Stimulated activated CD4-positive, alpha-beta T cell treated with anti-CD3 and anti-CD28 coated beads, Interleukin-15, amount 100 ng/mL, for 1 hour (primary cell): ENCODE measurements at places on chromosomes 4 and X.

DNA sequence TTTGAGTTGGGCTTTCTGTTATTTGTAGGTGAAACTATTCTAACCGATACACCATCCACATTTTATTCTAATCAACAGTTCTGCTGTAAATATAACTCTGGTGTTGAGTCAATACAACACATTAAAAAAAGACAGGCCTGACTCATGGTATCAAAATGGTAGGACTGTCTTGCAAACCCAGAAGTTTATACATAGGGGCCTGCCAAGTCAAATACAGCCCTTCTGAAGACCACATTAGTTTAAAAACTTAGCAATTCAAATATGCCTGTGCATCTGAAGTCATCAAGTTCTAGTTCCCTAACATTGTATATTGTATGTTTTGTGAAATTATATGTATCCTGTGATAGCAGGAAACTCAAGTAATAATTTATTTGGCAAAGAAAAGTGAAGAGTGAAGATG, 24.4 kb upstream of the PDE5A start:
- DNase-seq: no peak

- no peak for DNase-seq
These were observed 45.5 kb downstream of the FHIP1A start for GRCh38 chr4:151454513-151454912.

DNA sequence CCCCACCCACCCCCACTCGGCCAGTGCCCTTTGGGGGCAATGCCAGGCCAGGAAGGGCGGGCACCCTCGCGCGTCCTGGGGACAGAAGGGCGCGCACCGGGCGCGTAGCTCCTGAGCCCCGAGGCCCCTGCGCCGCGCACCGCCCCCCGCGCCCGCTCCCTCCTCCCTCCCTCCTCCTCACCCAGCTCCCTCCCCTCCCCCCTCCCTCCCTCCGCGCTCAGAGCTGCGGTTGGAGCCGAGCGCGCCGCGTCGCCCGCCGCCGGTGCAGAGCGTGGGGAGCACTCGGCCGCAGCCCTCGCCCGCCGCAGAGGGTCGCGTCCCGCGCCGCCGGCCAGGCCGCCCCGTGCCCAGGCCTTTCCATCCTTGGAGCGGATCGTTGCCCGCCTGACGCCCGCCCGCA, at the start of gene ATP2B3:
Gene ATP2B3, plus strand, starts transcription at position 220 of the 400 bp plus-strand sequence. CDS start 18,606 bp downstream, outside the sequence.
- no peak for DNase-seq

GRCh38 chr4:107548211-107548905, 171.7 kb downstream of the PAPSS1 start:
- no peak for DNase-seq

- DNase-seq: no peak
These were observed 3.3 kb upstream of the HAUS3 start for GRCh38 chr4:2245057-2245786.

DNA sequence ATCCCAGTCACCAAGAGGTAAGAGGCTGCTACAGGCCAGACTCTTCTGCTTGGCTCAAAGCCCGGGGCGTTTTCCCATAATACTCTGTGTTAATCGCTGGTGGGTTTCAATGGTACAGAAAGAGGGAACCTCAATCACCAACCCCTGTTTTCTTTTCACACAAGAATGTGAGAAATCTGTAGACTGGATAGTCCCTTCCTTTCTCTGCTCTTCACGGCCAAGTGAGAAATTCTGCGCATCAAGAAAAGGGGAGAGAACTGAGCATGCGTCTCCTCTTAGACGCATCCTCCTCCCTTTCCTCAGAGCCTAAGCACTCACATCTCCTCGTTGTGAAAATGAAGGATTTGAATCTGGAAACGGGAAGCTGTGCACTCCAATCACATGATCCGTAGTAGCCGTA, 64.7 kb downstream of the CLNK start:
- DNase-seq: no peak

- no peak for DNase-seq
These were observed 1.4 kb upstream of the ATP2B3 start for GRCh38 chrX:153516073-153516472.

DNA sequence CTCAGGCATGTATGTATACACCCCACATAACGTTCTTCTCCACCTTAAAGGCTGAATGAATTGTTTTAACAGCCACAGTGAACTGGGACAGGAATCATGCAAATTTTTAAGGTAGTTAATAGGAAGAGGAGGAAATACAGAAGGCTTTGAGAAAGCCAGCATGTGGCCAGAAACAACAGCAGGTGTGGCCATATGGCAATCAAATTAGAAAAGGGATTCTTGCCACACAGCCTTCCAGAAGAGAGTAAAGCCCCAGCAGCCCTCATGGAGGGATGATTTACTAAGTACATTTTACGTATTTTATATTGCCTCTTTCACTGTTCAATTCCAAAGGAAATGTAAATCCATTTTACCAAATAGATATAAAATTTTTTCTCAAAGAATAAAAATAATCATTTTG, 792.2 kb downstream of the ADGRL3 start:
- no peak for DNase-seq

GRCh38 chr4:174358410-174358809, 74.7 kb downstream of the CEP44 start:
- no peak for DNase-seq

DNA sequence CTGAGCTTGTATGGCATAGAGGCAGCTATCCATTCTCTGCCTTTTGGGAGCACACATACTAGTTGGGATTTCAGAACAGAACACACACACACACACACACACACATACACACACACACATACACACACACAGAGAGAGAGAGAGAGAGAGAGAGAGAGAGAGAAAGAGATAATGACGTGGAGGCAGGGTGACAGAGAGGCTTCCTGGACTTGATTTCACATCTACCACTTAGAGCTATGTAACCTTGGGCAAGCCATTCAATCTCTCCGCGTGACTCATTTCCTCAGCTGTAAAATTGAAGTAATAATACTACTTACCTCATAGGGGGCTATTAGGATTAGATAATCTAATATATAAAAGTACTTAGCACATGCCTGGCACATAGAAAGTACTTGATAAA, 12.3 kb upstream of the GRIA3 start:
- no peak for DNase-seq

DNA sequence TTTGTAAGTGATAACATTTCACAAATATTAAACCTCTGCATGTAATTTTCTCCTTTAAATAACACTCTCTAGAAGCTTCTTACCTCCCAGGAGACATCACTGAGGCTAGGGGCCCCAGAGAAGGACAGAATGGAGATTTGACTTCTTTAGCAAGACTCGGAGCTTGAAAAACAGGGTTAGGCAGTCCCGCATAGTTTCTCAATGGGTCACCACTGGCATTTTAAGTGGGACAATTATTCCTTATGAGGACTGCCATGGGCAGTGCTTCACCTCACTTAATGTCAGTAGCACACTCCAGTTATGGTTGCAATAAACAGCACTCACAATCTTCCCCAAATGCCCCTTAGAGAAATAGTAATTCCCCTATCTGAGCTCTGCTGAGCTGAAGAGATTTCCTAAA, 66.7 kb upstream of the NOCT start:
- DNase-seq: no peak

DNA sequence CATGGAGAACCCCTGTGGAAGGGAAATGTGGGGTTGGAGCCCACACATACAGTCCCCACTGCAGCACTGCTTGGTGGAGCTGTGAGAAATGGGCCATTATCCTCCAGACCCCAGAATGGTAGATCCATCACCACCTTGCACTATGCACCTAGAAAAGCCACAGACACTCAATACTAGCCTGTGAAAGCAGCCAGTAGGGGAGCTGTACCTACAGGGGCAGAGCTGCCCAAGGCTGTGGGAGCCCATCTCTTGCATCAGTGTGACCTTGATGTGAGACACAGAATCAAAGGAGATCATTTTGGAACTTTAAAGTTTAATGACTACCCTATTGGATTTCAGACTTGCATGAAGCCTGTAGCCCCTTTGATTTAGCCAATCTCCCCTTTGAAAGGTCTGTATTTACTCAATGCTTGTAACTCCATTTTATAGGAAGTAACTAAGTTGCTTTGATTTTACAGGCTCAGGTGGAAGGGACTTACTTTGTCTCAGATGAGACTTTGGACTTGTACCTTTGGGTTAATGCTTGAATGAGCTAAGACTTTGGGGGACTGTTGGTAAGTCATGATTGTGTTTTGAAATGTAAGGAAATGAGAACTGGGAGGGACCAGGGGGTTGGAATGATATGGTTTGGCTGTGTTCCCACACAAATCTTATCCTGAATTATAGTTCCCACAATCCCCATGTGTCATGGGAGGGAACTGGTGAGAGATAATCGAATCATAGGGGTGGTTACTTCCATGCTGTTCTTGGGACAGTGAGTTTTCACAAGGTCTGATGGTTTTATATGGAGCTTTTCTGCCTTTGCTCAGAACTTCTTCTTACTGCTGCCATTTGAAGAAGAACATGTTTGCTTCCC, 352.6 kb downstream of the INPP4B start:
- DNase-seq: no peak

GRCh38 chr4:183355405-183355804, 33.2 kb upstream of the CLDN24 start:
- DNase-seq: no peak

DNA sequence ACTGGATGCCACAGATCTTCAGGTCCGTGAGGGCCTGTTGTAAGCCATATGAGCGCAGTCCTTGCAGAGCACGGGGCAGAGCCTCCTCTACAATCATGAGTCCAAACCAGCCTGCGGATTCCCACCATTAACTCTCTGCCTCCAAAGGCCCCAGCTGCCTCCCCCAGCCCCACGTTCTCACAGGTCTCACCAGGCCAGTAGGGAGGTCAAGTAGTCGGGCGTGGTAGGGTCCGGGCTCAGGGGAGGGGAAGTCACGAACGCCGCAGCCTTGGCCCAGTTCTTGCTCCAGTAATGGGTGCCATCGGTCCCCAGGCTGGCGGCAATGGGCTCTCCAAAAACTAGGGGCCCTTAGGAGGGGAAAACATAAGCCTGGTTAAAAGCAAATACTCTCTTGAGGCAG, 53.6 kb downstream of the CRMP1 start:
- DNase-seq: no peak

DNA sequence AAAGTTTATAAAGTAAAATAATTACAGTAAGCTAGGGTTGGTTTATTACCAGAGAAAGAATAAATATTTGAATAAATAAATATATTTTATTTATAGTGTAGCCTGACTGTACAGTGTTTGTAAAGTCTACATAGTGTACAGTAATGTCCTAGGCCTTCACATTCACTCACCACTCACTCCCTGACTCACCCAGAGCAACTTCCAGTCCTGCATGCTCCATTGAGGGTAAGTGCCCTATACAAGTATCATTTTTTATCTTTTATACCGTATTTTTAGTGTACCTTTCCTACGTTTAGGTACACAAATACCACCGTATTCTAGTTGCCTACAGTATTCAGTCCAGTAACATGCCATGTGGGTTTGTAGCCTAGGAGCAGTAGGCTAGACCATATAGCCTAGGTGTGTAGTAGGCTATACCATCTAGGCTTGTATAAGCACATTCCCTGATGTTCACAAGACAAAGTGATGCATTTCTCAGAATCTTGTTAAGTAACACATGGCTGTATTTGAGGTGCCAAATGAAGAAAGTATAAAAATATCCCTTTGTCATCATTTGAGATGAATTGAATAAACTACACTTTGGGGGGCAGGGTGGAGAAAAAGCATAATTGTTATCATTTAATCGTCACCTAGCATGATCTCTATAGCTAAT, 14.7 kb upstream of the KLHL8 start:
- DNase-seq: no peak

GRCh38 chr4:84964995-84965552, 1.4 kb downstream of the WDFY3 start:
- DNase-seq: no peak

GRCh38 chrX:38365954-38366353, 13.6 kb downstream of the OTC start:
- no peak for DNase-seq

- no peak for DNase-seq
These were observed 1.4 kb upstream of the RHOH start for GRCh38 chr4:40195182-40196177.

DNA sequence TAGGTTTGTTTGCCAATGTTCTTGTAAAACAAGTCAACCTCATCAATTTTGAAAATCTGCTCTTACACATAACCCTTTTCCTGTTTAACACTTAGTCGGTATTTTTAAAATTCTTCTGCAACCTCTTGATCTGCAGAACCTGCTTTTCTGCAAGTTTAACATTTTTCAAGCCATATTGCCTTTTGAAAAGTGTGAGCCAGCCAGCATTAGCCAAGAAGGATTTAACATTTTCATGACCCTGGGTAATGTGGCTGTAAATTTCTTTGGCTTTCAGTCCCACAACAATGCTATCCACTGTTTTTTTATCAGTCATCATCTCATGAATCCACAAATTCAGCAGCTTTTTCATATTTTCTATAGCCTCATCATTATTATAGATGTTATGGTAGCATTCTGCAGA, 956.5 kb downstream of the FAT4 start:
- DNase-seq: no peak

- DNase-seq: no peak
These were observed 37.2 kb upstream of the CD38 start for GRCh38 chr4:15740764-15741404.

GRCh38 chr4:148573296-148573695, 131.1 kb upstream of the NR3C2 start:
- no peak for DNase-seq

GRCh38 chr4:32544846-32545245, 1824.7 kb downstream of the PCDH7 start:
- no peak for DNase-seq

DNA sequence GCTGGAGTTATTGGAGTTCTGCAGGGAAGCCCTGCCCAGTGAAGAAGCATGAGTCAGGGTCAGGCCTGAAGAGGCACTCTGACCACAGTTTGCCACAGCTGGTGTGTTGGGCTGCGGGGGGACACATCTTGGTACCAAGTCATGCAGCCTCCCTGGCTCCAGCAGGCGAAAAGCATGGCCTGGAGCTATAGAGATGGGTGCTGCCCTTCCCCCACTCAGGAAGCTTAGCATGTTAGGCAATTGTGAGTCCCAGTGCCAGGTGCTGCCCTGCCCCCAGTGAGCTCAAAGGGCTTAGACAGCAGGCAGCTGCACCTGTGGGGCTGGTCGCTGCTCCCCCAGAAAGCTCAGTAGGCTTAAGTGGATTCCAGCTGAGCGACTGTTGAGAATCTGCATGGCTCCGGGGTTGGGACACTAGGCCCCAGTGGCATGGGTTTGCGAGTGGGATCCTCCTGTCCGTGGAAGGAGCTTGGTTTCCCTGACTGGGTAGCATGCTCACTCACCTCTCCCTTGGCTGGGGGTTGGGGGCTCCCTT, 755.5 kb downstream of the GLUD2 start:
- DNase-seq: no peak

- no peak for DNase-seq
These were observed 2.6 kb upstream of the ADH5 start for GRCh38 chr4:99091216-99091575.

DNA sequence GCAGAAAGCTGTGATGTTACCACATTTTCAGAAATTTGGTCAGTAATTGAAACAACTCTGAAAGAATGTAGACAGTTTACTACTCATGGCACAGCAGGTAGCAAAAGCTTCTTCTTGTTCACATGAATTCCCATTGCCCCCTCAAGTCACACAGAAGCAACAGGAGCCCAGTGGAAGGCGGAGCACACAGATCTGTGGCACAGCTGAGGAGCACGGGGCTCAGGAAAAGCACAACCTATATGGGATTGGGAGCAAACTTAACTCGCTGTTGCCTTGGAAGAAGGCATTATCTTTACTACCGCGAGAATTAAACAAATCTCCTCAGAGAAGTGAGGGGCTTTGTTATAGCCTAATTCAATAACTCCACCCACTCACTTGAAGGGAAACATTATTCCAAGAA, 358.5 kb downstream of the SPOCK3 start:
- DNase-seq: no peak

- DNase-seq: no peak
These were observed 147.7 kb upstream of the TBL1X start for GRCh38 chrX:9317176-9317575.
